ENCODE measurements at places on chromosomes 4 and X. TPM values are rescaled to one million over a fixed set of nuclear protein-coding genes. Genes with fewer than 3 reads are reported as not detected.

The BRS3 gene
- 0.11 TPM for total RNA-seq

The MSMO1 gene
- 500 TPM for total RNA-seq

The SLC16A2 gene
- 21.0 TPM for total RNA-seq

The SOWAHD gene
- total RNA-seq, result 0.50 TPM

The SATL1 gene
- 1.1 TPM for total RNA-seq

The XK gene
- 2.6 TPM for total RNA-seq

The ATP8A1 gene
- total RNA-seq, result 247 TPM

The YIPF7 gene
- 1.8 TPM for total RNA-seq

DNA sequence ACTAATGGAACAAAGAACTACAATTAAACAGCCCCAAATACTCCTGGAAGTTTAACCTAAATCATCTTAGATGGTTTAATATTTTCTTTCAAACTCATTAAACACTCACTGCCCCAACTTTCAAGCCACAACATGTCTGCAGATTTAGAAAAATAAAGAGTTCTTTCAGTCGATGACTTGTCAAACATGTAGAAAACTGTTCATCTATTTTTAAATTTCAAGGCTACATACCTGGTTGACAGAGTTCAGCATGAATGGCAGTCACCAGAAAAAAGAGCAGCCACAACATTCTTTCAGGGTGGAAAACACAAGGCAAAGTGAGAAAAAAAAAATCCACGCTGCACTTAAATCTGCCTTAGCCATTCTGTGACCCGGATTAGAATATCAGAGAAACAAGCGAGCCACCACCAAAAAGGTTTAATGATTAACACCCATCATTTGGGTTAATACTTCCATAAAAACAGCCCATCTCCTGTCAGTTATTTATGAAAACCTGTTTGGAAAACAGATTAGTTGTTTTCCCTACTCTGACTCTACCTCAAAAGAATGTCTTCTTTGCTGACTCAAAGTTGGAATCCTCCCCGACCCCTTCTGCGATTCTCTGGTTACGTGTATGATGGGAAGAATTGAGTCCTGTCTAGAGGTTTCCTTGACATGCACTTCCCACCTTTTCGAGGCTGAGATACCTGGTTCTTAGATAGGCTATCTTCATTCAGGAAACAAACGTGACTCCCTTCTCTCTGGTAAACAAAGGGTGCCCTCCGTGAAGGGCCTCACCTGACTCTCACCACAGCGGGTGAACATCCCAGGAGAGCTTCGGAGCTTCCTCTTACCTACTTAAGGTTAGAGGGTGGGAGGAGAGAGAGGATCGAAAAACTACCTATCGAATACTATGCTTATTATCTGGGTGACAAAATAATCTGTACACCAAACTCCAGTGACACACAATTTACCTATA, at the start of gene CLTRN:
TSS of gene CLTRN (minus strand) at position 319 of the 958 bp plus-strand sequence. CDS start at position 289, 30 bp downstream.
- DNase-seq, result no peak

DNA sequence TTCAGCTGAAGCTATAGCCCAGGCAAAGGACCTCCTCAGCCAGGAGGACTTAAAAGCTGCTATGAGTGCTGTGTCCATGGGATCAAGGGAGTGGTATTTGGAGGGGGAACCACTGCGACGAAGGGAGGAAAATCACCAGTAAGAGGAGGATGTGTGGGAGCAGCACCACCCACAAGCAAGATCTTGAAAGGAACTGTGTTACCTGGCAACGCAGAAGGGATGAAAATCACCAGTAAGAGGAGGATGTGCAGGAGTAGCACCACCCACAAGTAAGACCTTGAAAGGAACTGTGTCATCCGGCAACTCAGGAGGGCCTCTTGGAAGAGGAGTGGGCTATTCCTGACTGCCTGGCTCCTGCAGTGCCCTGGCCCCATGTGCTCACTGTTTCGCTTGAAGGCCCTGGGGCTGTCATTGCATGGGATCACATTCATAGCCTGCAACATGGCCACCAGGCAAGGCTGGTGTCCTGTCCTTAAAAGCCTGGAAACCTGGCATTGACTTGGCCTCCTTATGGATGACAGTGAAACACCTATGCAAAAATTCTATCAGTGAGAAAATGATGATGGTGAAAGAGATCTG, 48.3 kb downstream of the TRMT44 start:
- no peak for DNase-seq

- no peak for DNase-seq
Measured at GRCh38 chrX:92231391-92231790, 452.2 kb downstream of the PCDH11X start.

DNA sequence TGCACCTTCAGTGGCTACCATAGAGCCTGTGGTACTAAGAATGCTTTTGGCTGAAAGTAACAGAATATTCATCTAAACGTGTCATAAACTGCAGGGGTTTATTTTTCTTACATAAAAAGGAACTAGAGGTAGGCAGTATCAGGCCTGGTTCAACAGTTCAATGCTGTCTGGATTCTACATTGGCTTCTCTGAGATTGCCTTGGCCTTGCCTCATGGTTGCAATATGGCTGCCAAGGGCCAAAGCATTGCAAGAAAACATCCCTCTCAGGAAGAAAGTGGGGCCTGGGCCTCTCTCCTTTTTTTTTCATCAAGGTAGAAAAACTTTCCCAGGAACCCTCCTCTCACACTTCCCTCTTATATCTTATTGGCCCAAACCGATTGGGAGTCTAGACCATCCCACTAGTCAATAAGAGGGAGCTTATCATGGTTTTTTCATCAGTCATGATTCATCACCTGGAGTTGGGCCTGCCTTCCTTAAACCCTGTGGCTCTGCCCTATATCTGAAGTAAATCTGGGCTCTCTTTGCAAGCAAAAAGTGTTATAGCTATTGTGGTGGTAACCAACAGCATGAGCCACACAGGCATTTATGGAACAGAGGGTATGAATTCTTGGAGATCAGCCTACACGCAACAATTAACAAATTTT, 1.8 kb upstream of the DOCK11 start:
- no peak for DNase-seq

GRCh38 chr4:170247596-170247995, 157.8 kb upstream of the AADAT start:
- no peak for DNase-seq

DNA sequence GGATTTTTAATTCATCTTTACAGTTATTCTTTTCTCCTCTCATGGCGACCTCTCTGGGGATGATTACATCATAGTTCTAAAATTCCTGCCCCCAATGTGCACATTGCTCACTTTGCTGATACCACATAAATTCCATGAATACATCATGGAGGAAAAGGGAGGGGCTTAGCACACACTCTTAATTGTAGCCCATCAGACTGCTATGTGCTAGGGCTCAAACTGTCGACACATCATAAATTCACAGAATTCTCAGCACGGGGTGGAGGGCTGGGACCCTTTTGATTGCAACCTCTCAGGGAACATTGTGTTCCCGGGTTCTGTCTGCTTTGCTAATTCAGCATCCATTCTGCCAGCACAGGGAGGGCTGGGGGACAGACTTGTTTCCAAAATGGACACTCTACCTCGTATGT, 592.9 kb downstream of the BCOR start:
- DNase-seq, result no peak

- DNase-seq, result peak; percentile 62
Measured at GRCh38 chr4:135197641-135198040, 996.1 kb upstream of the PABPC4L start.

GRCh38 chr4:4727536-4727935, 131.9 kb upstream of the MSX1 start:
- no peak for DNase-seq

GRCh38 chr4:94416335-94416734, 35.4 kb upstream of the PDLIM5 start:
- DNase-seq, result no peak

GRCh38 chrX:123617007-123617406, 115.8 kb downstream of the THOC2 start:
- no peak for DNase-seq

GRCh38 chr4:30945586-30945985, 225.4 kb downstream of the PCDH7 start:
- DNase-seq, result no peak

DNA sequence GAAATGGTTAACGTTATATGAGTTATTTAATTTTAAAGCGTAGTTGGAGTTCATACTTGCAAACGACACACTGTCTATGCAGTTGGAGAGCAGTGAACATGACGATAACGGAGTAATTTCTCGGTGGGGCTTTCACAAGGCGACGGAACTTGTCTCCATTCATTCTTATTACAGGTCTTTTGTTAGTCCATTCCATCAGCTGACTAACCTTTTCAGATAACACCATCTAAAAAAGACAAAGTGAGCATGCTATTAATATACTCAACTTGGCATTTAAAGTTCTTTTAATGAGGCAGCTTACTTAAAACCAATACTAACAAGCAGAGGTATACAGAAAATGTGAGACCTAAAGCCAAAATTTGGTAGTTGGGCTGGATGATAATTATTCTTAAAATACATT, 19.9 kb downstream of the MAGT1 start:
- DNase-seq, result no peak

DNA sequence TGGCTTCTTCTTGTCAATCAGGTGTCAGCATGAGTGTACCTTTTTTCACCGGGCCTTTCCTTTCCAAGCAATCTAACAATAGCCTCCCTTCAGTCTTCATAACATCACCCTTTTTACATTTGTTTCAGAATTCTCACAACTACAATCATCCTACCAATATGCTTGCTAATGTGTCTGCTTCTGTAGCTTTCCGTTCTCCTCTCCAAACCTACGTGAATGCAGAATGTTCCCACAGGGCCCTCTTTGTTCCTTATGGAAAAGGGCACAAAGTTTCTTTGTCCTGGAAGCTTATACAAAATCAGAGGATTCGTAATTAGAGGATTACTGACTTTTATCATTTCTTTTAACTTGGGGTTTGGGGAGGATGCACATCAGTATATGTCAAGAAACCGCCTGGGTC, 461.8 kb downstream of the CENPC start:
- DNase-seq, result no peak

DNA sequence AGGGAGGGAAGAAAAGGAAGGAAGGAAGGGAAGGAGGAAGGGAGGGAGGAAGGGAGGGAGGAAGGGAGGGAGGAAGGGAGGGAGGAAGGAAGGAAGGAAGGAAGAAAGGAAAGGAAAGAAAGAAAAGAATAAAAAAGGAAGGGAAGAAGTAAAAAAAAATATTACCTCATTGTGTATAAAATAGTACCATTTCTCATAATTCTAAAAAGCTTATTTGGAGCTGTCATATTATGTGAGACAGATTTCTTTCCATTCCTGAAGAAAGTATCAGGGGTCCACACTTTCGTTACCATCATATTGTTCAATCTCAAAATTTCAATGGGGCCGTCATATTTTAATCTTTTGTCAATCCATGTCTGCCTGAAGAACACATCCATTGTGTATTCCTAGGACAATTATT, 16.1 kb downstream of the GABRA4 start:
- DNase-seq, result no peak

GRCh38 chr4:59629348-59629747, 1570.8 kb upstream of the ADGRL3 start:
- DNase-seq, result no peak

GRCh38 chrX:15834053-15834452, 20.6 kb downstream of the AP1S2 start:
- DNase-seq, result no peak

DNA sequence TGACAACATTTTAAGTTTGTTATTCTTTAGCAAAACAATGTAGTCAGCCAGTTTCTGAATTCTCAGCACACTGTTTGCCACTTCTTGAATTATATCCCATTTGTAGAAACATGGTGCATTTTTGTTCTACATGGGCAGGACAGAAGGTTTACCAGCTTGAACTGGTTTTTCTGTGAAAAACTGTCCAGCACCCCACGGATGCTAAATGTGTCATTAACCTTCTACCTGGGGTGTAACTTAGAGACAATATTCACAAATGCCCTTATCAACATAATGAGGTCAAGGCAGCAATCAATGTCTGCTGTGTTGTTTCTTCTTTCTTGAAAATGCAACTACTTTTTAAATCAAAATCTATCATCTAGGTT, 702.6 kb downstream of the CENPC start:
- DNase-seq, result no peak

DNA sequence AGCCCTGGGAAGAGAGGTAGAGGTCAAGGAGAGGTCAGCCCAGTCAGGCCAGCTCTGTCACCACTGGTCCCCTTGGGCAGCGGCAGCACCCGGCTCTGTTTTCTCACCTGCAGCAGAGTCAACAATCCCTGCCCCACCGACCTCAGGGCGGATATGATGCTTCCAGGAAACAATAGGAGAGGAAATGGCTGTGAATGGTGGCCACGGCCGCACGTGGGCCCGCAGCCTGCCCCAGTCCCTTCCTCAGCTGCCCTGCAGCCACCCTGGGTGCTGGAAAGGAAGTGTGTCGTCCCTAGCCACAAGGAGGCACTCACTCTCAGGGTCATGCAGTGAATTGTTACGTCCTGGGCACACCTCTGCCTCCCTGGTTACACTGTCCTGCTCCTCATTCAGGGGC, 92.5 kb upstream of the ENPP6 start:
- DNase-seq, result no peak

GRCh38 chr4:138310991-138311390, 68.8 kb upstream of the SLC7A11 start:
- DNase-seq, result no peak

DNA sequence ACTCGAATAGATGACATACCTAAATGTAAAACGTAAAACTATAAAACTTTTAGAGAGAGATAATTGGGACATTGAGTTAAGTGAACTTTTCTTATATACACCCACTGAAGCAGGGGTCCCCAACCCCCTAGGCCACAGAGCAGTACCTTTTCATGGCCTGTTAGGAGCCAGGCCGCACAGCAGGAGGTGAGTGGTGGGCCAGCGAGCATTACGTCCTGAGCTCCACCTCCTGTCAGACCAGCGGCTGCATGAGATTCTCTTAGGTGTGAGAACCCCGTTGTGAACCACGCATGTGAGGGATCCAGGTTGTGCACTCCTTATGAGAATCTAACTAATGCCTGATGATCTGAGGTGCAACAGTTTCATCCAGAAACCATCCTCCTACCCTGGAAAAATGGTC, 114.8 kb downstream of the HMX1 start:
- DNase-seq, result no peak

GRCh38 chr4:147388018-147388417, 92.9 kb upstream of the EDNRA start:
- no peak for DNase-seq

DNA sequence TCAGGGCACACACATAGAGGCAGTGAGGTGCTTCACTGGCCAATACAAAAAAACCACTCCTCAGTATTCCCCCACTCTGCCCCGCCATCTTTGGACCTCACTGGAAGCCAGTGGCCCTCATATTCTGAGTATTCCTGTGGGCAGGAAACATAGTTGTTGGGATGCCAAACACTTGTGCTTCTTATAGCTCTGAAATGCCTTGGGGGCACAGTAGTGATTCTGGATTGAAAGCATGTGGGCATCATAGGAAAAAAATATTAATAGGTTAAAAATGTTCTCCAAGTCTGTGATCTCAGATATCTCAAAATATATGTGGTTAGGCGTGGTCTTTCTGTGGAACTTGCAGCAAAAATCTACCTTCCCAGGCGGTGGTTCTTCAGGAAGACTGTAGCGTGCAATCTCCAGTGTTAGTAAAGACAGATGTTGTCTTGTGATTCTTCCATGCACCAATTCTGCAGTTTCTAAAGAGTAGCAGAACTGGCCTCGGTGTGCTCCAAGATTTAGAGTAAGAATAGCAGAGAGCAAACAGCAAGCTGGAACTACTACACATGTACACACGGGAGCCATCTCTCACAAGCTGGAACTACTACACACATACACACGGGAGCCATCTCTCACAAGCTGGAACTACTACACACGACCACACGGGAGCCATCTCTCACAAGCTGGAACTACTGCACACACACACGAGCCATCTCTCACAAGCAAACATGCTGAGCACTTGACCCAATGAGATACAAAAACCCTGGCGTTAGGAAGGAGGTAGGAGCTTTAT, 8.0 kb upstream of the TENM3 start:
- peak; percentile 17 for DNase-seq
